ENCODE measurements at places on chromosomes 5 and 9.

GRCh38 chr5:38911933-38912332 lies 66.1 kb downstream of the OSMR start:
- DNase-seq: no peak

GRCh38 chr9:98185021-98185567 lies 7.3 kb downstream of the CORO2A start:
- DNase-seq: no peak

GRCh38 chr5:144522698-144523097 lies 352.0 kb downstream of the KCTD16 start:
- no peak for DNase-seq

DNA sequence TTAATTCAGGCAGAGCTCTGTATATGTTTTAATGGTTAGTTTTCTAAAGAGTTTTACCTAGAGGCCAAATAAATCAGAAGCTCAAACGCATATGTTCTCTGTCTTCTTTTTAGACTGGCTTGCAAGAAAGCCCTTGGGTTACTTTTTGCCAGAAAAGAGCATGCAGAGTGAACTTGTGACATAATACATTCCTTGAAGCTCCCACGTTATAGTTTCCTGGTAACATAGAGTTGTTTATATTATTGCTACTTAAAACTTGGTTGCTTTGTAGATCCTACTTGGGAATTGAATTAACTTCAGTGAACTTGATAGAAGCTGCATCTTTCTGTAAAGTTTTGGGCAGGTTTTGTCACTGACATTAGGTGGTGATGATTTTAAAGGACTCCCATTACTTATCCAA lies 102.9 kb downstream of the C9orf152 start:
- DNase-seq: no peak

- no peak for DNase-seq
These were observed 295.2 kb downstream of the ARHGAP26 start for GRCh38 chr5:143065185-143065965.

GRCh38 chr5:160473681-160474080 lies 52.0 kb downstream of the PTTG1 start:
- no peak for DNase-seq

Measured in anterior cingulate cortex (tissue), 58 donors.